Stimulated activated CD8-positive, alpha-beta memory T cell treated with anti-CD3 and anti-CD28 coated beads, Interleukin-4, amount 100 ng/mL, for 24 hours (primary cell): ENCODE measurements at places on chromosomes 16 and 17.

- no peak for DNase-seq
Measured at GRCh38 chr16:4882633-4883285, 35.5 kb downstream of the UBN1 start.

- DNase-seq = no peak
Measured at GRCh38 chr17:31582151-31582907, 190.9 kb downstream of the RAB11FIP4 start.

DNA sequence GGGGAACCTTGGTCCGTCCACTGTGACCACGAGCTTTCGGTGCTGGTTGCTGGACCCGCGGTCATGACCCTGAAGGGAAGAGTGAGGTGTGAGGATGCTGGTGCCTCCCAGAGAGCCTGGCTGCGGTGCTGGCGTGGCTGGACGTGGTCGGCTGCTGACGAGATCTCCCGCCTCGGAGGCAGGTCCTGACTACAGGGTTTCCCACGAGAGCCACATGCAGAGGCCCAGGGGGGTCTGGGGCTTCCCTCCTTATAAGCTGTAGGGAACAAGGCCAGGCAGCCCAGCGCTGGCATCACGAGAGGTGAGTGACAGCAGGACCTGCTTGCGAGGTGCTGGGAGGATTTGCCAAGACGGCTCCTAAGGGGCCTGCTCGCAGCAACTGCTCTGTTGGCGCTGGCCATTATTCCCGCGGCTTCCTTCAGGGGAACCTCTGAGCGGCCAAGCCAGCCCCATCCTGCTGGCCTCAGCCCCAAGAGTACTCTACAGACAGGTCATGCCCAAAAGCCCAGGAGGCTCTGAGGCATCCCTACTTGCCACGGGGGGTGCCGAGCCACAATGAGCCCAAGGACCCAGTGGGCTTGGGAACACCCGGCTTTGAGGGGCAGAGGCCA, 134.8 kb downstream of the FOXL1 start:
- no peak for DNase-seq

DNA sequence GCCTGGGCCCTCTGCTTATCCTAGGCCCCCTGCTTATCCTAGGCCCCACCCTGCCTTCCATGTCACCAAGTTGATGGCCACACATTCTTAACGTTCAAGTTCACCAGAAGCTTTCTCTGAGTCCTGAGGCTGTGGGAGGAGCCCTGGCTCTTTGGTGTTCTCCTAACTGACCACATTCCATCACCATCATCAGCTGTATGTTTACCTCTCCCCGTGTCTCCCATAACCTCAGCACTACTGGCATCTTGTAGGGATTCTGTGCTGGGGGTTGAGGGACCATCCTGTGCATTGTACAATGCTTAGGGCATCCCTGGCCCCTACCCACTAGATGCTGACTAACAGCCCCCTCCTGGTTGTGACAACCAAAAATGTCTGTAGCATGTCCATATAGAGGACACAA, 99.3 kb downstream of the NDE1 start:
- no peak for DNase-seq

DNA sequence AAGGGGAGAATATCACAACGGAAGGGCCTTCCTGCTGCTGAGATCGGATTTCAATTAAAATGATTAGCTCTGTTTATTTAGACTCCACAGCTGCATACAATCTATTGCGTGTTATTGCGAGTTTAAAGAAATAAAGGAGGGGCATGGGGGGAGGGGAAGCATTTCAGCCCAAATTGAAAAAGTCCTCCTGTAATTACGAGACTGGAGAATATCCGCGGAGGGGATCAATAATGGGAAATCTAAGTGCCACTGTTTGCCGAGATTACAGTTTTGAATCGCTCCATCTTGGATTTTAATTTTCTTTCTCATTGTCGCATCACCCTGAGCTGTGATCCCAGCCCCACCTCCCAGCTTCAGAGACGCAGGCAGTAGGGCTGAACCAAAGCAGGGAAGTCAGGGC, 15.7 kb upstream of the RPL38 start:
- no peak for DNase-seq

GRCh38 chr16:27769561-27770255, 219.8 kb downstream of the KATNIP start:
- no peak for DNase-seq

GRCh38 chr17:20202141-20202621, 193.0 kb downstream of the SPECC1 start:
- no peak for DNase-seq

GRCh38 chr17:18928628-18929125, 23.3 kb upstream of the SLC5A10 start:
- DNase-seq = no peak

- peak; percentile 66 for DNase-seq
Measured at GRCh38 chr17:48026502-48027321, 10.9 kb downstream of the COPZ2 start.

GRCh38 chr17:81399481-81400153, 4.4 kb downstream of the BAHCC1 start:
- no peak for DNase-seq

GRCh38 chr17:63676584-63676983, 23.3 kb downstream of the LIMD2 start:
- DNase-seq = no peak

DNA sequence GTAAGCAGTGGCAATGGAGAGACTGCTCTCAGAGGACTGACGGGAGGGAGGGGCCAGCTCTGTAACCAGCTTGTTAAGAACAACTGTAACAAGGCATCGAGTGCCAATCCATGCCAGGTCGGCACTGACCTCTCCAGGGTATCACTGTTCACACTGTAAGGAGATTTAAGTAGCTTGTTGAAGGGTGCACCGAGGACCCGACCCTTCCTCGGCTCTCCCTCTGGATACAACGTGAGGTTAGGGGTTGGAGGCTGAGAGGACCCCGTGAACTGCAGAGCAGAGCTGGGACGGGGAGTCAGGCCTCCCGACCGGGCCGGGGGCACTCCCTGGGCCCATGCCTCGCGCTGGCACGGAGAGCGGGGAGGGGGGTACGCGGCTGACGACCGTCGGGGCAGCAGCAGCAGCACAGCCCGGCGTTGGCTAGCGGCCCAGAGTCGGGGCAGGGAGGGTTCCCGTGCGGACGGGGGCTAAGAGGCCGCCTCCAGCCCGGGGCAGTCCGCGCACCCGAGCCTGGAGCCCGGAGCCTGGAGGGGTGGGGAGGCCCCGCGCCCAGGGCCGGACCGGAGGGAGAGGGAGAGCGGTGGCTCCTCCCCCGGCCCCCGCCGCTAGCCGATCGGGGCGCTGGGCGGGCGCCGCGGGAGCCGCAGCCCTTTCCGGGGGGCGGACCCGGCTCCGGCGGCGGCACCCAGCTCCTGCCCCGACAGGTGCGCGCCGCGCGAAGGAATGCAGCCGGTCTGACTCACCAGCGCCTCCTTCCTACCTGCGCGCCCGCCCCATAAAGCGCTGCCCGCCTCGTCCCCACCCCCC, at the start of gene ITGB4:
Gene ITGB4, plus strand, starts transcription at position 804 of the 807 bp plus-strand sequence. CDS start 3,245 bp downstream, outside the sequence.
- DNase-seq = peak; percentile 24

DNA sequence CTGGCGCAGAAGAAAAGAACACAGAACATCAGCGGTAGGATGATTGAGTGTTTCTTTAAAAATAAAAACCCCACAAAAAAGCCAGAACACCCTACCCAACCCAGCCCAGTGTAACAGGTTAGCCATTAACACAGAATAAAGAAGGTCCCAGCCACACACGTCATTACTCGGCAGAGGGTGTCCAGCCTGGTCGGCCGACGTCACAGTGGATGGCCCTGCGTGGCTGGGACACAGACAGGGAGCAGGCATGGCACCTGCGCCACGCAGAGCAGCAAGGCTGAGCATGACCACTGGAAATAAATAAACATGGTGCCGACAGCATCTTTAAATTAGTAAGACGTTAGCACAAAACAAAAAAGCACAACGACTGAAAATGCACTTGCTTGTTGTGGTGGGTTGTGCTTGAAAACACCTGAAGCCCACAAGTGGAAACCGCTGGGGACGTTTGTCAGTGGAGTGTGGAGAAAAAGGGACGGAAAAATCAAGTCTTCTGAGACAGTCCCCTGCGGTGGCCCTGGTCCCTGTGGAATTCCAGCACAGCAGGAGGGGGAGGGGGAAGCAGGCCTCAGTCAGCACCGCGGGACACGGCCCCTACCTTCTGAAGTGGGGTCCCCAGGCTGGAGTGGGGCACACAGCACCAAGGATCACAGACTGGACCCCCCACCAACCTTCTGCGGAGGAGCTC, 39.2 kb downstream of the SLC7A5 start:
- DNase-seq = no peak

GRCh38 chr17:80855948-80856862, 135.4 kb upstream of the CHMP6 start:
- DNase-seq = peak; percentile 73

DNA sequence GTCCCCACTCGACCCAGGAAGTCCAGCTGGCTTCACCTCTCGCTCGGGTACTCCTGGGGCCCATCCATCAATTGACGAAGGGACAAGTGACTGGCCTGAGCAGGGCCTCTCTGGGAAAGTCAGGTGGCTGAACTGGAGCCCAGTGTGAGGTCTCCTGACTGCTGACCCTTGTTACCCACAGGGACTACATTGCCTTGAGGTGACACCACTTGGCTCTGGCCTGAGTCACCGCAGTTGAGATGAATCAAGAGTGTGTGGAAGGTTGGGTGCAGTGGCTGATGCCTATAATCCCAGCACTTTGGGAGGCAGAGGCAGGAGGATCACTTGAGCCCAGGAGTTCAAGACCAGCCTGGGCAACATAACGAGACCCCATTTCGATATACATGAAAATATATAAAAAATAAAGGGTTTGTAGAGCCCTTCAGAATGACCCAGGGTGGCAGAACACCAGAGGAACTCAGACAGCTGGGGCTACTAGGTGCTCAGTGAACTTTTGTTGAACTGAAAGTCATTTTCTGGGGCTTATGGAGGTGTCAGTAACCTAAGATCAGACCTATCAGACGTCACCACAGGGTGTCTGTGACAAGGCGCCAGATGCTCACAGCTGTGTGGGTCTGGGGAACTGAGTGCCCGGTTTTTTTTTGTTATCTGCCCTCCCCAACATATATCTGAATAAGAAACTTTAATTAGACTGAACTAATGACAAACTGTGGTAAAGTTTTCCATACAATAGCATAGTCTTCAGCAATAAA, 14.8 kb upstream of the ZFP90 start:
- no peak for DNase-seq

- peak; percentile 19 for DNase-seq
Measured at GRCh38 chr17:14427900-14428647, 127.2 kb downstream of the HS3ST3B1 start.

GRCh38 chr16:53629607-53630312, 73.9 kb downstream of the RPGRIP1L start:
- DNase-seq = no peak

DNA sequence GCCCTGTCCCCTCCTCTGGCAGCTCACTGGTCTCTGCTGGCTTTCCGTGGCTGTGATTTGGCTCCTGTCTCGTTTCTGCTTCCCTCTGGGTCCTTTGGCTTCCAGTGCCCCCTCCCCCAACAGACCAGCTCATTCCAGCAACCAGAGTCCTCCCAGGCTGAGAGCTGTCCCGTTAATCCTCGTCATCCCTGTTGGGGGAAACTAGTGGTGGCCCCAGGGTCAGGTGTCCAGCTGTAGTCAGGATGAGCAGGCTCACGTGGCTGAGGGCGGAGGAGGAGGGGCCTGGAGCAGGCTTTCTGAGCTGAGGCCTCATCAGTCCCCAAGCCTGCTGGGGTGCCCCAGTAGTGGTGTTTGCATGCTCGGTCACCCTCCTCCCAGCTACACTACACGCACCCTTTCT, 10.7 kb upstream of the CBX4 start:
- no peak for DNase-seq

- DNase-seq = no peak
Measured at GRCh38 chr16:76780556-76780955, 410.4 kb upstream of the MON1B start.

DNA sequence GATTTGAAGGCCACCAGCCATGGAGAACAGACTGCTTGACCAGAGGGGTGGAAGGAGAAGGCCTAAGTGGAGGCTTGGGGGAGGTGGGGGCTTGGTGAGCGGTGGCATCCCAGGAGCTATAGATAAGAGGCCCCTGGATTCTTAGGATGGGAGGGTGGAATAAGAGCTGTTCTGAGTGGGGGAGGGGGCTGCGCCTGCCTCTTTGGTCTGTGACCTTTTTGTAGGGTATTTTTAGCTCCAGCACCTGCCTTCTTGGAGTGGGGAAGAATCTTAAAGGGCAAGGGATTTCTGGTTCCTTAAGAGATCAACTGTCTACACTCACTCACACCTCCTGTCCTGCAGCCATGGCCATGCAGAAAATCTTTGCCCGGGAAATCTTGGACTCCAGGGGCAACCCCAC, 567 bp downstream of the ENO3 start:
- no peak for DNase-seq

DNA sequence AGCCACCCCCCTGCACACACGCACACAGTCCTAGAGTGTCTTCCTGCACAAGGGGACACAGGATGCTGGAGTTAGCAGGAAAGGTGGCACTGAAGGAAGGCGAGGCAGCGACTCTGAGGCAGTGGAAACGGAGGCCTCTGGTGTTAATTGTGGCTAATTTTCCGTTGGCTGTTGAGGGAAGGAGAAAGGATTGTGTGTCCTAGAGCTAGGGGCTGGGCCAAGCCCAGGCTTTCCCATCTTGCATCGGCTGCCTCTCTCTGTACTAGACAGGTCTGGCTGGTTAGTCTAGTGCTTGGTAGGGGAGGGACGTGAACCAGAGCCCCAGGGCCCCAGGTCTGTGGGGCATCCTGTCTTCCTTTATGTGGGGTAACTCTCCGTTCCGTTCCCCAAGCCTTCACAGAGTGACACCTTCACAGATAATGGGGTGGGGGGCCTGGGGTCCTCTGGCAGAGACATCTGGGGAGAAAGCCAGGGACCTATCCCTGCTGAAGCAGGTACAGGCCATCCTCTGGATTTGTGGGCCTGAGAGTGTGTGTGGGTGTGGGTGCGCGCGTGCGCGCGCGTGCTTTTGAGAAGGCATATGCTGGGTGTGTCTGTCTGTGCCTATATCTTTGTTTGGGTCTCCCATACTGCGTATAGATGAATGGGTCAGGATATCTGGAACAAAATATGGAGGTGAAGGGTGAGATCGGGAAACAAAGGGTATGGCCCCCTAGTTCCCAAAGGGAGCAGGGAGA, at the start of gene CHD3:
Gene CHD3, plus strand, starts transcription at position 606 of the 737 bp plus-strand sequence. CDS start 212 bp downstream, outside the sequence.
- peak; percentile 36 for DNase-seq

GRCh38 chr17:44362459-44362948, 1.1 kb downstream of the FAM171A2 start:
- no peak for DNase-seq

DNA sequence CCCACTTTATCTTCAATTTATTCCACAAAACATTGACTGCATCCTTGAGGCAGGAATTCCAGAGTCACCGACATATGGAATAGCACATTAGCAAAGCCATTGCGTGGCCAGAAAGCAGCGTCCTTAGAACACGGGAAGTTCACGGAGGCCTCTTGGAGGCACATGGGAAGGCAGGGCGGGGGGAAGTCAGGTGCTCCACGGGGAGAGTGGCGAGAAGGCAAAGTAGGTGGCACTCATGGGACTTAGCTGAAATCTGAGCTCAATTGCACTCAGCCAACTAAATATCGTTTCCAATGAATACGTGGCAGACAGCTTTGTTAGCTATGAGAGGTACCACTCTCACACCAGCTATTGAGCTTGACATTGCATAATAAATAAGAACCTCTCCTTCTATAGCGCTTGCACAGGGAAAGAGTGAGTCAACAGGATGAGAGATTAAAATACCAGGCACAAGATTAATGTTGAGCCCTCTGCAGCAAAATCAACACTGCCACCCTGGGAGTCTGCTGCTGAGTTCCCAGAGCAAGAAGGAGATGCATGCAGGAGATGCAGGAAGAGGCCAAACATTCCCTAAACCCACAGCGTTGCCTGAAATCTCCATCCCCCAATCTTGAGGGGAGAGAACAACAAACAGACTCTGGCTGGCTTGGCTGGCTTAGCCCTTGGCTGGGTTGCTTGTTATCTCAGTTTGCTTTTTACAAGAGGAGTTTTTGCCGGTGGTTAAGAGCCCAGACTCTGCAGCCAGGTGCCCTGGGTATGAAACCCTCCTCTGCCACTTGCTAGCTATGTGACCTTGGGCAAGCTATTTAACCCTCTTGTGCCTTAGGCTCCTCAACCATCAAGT, 28.8 kb downstream of the ABCC12 start:
- DNase-seq = no peak
